ENCODE measurements at places on chromosomes 13 and 19.

DNA sequence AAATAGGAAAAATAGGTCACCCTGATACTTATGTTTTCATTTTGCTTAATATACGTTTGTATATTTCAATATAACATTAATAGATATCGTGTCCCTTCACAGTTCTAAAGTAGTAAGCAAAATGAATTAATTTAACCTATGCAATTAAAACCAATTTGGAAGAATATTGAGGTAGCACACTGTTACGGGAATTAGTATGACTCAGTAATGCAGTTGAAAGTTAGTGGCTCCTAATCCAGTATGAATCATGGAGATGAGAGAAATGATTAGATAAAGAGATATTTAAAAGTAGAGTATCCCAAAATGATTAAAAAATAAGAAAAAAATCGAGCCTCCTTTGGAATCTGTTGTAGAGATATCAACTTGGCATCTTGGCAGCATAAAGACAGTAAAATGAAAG is 177.0 kb upstream of the SLITRK6 start:
- no peak for DNase-seq

GRCh38 chr13:43266936-43267615 is 243.7 kb downstream of the DNAJC15 start:
- DNase-seq: no peak

DNA sequence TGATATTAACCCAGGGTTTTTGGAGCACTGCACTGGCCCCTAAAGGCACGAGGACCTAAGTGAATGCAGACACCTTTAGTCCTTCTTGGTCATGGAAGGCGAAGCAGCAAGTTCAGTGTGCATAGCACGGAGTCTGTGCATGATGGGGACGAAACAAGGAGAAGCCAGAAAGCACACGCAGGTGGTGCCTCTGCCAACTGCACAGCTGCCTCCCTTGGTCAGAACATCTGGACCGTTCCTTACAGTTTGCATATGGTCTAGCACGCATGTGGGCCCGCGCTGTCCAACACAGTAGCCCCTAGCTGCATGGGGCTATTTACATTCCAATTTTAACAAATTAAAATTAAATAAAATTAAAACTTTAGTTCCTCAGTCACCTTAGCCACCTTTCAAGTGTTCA is 44.0 kb downstream of the FLT3 start:
- DNase-seq: no peak

GRCh38 chr19:31770223-31770622 is 421.0 kb upstream of the TSHZ3 start:
- DNase-seq: no peak

DNA sequence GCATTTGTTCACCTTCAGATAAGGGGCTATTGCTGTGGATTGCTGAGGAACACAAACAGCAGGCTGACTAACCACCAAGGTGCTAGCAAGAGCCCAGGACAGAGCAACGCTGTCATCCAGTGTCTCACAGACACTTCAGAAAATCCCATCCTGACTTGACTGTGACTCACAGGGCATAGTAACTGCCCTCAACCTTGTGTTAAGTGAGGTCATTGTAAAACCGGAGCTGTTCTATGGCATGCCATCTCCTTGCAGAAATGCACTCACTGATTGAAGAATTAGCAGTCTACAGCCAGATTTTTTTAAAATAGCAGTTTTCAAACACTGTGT is 51.1 kb downstream of the TNFRSF19 start:
- DNase-seq: no peak

DNA sequence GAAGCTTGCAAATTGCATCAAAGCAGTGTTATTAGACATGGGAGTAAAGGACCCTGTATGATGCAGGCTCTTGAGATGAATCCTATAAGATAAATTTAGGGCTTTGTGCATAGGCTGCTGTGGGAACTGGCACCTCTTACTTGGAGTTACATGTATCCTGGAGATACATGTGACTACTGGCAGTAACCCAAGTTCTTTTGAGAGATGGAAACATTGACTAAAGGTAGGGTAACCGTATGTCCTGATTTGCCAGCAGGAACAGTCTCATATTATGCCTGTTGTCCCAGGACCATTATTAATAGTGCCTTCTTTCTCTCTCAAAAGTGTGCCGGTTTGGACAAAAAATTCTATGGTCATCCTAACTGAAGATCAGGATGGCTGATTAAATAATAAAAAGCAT is 195.4 kb downstream of the LACC1 start:
- DNase-seq: no peak

DNA sequence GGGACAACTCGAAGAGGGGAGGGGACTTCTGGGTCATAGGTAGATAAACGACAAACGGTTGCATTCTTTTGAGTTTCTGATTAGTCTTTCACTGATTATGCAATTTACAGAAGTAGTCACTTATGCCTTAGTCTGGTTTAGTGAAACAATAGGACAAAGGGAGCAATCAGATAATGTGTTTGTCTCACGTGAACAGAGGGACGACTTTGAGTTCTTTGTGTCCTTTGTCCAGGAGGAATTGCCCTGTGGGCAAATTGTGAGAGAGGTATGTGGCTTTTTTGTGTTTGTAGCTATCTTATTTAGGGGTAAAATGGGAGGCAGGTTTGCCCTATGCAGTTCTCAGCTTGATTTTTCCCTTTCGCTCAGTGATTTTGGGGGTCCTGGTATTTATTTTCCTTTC is 362.9 kb upstream of the PCDH20 start:
- no peak for DNase-seq

GRCh38 chr19:3607303-3608078 is 816 bp upstream of the TBXA2R start:
- DNase-seq: no peak

DNA sequence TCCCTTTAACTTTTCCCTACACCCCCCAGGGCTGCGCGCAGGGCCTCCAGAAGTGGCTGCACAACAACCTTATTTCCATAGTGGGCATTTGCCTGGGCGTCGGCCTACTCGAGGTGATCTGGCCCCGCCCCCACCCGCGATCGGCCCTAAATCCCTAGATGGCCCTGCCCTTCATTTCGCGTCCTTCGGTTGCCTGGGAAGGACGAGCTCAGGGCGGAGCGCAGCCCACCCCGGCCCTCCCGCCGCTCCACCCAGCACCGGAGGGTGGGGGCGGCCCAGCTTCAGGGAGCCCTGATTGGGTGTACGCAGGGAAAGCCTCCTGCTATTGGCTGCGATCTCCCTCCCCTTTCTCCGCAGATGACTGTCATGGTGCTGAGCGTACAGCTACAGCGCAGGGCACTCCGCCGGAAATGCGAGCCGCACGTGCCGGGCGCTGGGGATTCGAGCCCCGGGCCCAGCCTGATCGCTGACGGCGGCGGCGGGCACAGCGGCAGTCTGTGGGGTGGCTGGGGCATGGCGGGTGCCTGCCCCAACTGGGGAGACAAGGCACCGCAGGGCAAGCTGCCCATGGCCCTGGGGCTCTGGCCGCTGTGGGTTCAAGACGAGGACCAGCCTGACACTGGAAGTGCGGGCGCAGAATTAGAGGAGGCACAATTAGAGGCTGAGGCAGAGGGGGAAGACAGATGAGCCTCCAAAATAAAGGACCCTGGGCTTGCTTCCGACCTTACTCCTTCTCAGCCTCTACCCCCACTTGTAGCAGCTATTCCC is 4.3 kb downstream of the CD37 start:
- no peak for DNase-seq

- DNase-seq: no peak
Observed at GRCh38 chr19:33414667-33415605, 41.4 kb downstream of the CEBPG start.

DNA sequence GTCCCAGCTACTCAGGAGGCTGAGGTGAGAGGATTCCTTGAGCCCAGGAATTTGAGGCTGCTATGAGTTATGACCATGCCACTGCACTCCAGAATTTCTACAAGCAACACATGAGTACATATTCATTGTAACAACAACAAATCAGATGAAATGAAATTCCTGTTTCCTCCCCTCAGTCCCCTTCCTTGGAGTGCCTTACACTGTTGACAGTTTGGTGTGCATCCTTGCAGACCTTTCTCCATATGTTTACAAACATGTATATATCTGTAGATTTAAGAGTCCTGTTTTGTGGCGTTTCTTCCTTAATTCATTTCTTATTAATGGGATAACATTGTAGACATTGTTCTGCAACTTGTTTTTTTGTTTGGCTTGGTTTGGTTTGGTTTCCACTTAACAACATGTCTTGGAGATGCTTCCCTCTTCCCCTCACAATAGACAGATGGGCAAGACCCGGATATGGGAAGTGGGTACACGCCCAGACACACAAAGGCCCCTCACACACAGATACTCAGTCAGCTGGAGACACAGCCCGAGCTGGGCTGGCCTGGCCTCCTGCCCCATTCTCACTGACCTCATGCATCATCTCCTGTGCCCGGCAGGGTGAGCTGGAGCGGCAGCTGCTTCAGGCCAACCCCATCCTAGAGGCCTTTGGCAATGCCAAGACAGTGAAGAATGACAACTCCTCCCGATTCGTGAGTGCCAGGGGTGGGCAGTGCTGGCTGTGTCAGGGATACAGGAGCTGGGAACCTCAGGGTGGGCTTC is 21.7 kb downstream of the MYH14 start:
- DNase-seq: no peak

GRCh38 chr19:35958660-35959039 is 22.5 kb downstream of the LRFN3 start:
- no peak for DNase-seq

DNA sequence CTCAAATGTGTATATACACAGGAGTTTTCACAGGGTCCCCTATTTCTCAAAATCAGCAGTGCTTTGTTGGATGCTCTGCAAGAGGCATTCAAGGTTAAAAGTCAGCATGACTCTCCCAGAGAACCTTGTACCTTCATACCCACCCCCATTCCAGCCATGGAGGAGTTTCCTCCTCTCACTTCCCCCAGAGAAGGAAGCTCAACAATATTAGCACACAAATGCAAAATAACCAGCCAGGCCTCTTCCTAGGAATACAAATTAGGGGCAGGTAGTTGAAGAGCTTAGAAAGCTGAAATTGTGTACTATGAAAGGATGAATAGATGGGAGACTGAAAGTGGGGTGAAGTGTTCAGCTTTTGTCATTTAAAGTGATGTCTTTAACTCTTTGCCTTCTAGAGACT is 43.8 kb downstream of the SPRY2 start:
- DNase-seq: no peak

DNA sequence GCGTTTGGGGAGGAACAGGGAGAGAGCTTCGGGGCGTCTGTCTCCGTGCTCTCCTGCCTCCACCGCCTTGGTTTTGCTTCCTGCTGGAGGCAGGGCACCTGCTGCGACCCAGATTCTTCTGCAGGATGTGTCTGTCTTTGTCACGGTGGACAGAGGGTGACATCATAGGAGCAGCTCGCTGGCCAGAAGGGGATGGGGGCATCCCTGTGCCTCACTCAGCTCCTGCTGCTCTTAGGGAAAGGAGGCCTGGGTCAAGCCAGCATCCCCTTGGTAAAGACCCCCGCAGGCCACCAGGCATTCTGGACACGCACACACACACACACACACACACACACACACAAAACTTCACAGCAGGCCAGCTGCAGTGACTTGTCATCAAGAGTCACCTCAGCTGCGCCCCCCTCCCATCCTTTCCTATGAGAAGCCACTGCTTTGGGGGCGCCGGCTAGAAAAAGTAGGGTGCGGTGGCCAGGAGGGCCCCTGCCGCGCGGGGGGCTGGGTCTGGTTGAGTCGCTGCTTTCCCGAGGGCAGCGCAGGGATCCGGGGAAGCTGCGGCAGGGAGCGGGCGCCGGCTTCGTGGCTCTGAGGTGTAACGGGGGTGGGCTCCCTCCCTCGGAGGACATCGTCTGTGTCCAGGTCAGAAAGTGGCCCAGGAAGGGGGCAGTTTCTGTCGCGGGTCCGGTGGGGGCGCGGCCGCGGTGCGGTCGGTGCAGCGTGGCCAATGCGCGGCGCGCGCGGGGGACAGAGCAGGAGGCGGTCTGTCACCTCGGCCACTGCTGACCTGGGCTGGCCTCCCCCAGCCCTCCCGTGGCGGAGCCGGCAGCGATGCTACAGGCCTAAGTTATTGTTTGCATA is 15.8 kb upstream of the NPAS1 start:
- DNase-seq: no peak

DNA sequence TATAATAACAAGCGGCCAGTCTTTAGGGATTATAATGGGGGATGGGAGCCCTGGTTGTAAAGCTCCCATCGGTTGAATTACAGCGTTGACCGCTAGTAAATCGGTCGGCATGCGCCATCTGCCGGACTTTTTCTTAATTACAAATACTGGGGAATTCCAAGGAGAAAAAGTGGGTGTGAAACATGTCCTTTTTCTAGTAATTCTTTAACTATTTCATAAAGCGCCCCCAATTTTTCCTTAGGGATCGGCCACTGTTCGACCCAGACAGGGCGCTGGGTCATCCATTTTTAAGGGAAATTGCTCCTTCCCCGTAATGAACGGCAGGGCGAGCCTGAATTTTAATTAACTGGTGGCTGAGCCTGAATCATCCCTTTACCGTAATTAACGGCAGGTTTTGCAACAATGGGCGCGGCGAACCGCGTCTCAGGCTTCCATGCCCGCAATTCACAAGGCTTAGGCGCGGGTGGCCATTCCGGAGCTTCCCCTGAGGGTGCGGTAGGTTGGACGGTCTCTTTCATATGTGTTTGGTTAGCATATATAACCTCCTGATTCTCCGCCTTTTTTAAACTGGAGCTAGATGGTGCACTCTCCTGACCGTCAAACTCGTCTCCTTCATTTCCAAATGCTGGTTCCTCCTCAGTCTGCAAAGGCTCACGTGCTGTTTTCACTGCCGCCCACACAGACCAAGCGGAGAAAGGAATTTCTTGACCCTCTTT is 30.2 kb upstream of the EVI5L start:
- peak; percentile 38 for DNase-seq

DNA sequence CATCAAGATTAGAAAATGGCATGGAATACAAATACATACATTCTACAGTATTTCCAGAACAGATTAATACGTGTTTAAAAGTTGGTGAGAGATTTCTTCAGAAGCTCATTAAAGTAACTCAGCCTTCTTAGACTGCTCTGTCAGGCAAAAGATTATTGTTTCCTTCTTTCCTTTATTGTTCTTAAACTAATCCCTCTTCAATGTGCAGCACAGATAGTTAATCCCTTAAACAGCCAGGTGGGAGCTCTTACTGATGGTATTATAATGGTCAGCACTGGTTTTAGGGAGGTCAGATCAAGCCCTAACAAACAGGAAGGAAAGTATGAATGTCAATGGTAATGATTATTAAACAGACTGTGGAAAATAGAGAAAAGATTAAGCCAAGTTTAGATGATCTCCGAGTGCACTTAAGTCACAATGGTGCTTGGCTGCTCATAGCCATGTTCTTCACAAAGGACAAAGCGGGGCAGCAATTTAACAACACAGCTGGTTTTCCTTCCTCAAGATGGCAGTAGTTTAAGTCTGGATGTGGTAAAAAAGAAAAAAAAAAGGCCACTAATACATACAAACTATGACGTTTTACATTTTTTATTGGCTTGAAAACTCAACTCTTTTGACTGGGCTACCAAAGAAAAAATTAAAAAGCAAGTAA is 992.6 kb downstream of the PCDH9 start:
- DNase-seq: no peak
